ENCODE measurements at places on chromosomes 13 and 19.
A peak's percentile ranks its signal among the peaks of the same experiment; 100 is the strongest.

DNA sequence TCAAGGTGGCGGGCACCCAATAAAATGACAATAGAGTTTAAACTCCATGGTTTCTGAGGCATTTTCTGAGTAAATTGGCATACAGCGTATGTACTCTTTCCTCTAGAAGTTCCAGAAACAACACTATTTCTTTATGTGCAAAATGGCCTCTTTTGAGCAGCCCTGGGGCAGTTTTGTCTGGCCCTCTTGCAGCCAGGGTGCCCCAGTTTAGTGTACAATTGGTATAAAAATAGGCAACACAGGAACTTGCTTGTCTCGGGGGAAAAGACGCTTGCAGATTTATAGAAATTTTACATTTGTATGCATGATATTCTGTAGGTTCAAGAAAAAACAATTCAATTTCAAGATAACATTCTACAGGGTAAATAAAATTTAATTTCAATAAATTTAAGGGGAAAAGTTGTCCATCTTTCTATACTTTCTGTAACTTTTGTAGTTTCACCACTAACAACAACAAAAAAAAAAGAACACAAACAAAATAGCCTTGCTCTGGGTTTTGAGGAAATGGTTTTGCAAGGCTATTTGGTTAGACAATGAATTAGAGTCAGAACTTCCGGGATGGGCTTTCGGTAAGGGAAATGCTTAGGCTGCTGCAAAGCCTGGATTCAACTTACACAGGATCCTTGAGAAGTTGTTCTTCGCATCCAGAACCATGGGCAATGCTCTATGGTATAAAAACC is 45.3 kb downstream of the LRCH1 start:
- DNase-seq: no peak

DNA sequence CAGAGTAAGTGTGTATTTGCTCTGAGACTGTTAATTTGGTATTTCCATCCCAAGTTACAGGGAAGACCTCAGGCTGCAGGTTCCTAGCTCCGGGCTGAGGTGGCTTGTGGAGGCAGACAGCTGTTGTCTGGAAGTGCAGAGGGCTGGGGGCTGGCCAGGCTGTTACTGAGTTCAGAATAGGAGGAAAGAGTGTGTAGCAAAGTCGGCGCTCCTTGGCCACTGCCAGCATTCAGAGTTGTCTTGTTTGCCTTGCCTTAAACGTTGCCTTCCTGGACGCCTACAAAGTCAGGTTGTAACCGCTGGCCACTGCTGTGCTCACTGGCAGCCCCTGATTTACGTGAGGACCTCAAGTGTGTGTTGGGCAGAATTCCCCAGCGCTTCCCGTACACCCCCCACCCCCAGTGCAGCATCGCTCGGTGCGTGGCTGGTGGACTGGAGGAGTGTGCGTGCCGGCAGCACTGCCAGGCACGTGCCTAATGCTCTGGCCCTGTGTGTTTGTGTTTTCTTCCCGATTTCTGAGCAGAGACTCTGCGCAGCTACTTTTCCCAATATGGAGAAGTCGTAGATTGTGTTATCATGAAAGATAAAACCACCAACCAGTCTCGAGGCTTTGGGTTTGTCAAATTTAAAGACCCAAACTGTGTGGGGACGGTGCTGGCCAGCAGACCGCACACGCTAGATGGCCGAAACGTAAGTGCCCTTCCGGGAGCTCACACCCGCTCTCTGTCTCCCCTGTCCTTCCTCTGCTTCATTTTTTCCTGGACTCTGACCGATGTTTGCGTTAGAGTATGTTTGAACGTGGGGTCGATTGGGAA is 10.5 kb downstream of the DAZAP1 start:
- no peak for DNase-seq

- DNase-seq: no peak
Observed at GRCh38 chr13:35549481-35549880, 73.0 kb upstream of the MAB21L1 start.

- no peak for DNase-seq
Observed at GRCh38 chr19:40438284-40438683, 5.9 kb downstream of the SERTAD3 start.

GRCh38 chr19:15629003-15629880 is 11.5 kb upstream of the CYP4F3 start:
- DNase-seq: peak; percentile 62

- no peak for DNase-seq
Observed at GRCh38 chr13:99313941-99314340, 6.7 kb upstream of the GPR183 start.

GRCh38 chr13:41952749-41953148 is 8.2 kb downstream of the VWA8 start:
- no peak for DNase-seq

Data from GM12892 (cell line).